Heart left ventricle (tissue), 16 donors: ENCODE measurements at places on chromosomes 11 and 22.

DNA sequence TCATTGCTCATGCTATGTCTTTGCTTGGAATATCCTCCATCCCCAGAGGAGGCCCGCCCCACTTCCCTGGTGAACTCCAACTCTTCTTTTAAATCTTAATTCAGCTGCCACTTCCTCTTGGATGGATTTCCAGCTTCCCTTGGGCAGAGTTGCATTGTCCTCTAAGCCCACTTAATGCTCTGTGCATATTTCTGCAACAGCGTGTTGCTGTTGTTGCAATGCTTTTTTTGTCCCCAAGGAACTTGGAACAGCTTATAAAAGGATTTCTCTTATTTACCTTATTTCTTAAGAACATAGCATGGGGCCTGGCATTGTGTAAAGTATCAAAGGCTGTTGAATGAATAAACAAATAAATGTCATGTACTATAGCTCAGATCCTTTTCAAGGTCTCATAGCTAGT is 507.4 kb downstream of the METTL15 start:
- no peak for DNase-seq

- no peak for DNase-seq
Measured at GRCh38 chr11:58924230-58924629, 15.1 kb upstream of the GLYATL1 start.

DNA sequence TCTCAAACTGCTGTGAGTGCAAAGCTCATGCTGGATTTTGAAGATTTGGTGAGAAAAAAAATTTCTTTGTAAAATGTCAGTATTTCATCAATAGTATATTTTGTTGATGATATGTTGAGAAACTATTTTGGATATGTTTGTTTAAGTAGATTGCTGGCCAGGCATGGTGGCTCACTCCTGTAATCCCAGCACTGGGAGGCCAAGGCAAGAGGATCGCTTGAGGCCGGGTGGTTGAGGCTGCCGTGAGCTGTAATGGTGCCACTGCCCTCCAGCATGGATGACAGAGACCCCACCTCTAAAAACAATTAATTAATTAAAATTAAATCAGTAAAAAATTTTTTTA is 6.9 kb upstream of the IFITM3 start:
- DNase-seq, result no peak

GRCh38 chr11:111718436-111718835 is 47.8 kb downstream of the PPP2R1B start:
- DNase-seq, result no peak

- DNase-seq, result no peak
Measured at GRCh38 chr22:38220163-38220562, 18.4 kb downstream of the MAFF start.

GRCh38 chr11:11821899-11822298 is 19.9 kb upstream of the USP47 start:
- no peak for DNase-seq

DNA sequence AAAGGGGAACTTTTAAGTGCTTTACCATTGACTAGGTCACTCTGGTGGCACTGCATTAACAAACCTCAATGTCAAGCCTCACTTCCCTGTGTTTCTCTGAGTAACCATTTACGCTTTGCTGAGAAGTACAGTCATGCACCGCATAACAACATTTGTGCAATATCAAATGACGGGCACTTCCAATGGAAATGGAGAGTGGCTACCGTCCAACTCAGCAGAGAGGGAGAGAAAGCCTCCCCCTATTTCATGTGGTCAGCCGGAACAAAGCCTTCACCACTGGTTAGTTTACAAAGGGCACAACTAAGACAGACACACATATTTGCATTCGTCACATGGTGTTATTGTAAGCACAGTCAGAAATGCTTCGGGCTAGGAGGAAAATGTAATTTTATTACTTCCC is 117.3 kb downstream of the RASSF10 start:
- DNase-seq, result no peak

DNA sequence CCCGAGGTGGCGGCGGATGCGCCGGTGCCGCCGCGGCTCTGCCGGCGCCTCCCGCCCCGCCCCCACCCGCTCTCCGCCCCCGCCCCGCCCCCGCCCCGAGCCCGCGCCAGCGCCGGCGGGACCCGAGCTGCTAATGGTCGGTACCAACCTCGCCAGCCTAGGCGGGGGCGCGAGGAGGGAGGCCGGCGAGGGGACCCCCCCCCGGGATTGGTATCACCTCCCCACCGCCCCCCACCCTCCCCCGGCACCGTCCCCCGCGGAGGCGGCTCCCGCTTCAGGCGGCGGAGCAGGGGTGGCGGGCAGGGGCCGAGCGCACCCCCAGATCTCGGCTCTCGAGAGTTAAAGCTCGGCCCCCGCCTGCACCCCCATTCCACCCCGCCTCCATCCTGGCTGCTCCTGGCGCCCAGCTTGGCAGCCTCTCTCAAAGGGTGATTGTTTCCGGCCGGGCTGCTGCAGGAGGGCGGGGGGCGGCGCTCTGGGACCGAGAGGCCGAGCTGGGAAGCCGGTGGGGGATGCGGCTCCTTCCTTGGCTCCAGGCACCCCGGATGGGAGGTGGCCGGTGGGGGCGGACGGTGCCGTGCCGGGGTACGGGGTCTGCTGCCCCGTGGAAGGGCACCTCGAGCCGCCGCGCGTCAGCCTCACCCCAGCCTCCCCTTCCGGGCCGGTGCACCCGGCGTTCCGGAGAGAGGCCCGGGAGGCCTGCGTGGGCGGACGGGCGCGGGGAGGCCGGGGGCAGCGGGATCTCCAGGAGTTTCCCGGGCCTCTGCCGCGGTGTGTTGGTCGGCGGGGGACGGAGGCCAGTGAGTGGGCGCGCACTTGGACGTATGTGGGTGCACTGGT is at the start of gene B3GAT1:
TSS of gene B3GAT1 (minus strand) at position 40 of the 840 bp plus-strand sequence. CDS start 24,583 bp downstream, outside the sequence.
- DNase-seq, result no peak

DNA sequence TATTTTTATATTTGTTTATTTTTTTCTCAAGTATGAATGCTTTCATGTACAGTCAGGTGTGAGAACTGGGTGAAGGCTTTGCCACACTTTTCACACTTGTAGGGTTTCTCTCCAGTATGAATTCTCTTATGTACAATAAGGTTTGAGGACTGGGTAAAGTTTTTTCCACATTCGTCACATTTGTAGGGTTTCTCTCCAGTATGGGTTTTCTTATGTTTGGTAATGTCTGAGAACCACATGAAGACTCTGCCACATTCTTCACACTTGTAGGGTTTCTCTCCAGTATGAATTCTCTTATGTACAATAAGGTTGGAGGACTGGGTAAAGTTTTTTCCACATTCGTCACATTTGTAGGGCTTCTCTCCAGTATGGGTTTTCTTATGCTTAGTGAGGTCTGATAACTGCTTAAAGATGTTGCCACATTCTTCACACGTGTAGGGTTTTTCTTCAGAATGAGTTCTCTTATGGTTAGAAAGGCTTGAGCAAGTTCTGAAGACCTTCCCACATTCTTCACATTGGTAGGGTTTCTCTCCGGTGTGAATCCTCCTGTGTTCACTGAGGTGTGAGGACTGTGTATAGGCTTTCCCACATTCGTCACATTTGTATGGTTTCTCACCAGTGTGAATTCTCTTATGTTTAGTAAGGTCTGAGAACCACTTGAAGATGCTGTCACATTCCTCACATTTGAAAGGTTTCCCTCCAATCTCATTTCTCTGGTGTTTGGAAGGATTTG is 19.7 kb downstream of the ZNF195 start:
- no peak for DNase-seq

- DNase-seq, result peak; percentile 66
Measured at GRCh38 chr11:128480066-128480465, 107.3 kb downstream of the ETS1 start.

DNA sequence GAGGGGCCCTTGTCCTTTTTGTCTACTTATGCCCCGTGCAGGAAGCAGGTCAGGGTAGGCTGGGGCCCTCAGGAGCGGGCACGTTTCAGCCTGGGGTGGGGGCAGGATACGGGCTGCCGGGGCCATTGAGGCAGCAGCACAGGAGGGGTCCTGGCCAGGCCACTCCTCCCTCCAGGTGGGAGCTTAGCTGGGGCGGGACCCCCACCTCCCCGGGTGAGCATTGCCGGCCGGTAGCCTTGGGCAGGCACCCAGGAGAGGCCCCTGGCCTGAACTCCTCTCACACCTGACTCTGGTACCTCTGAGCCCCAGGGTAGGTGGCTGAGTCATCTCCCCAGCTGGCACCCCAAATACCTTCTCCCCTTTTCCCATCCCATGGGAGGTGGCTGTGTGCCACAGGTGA is 5.0 kb upstream of the MUC6 start:
- DNase-seq, result no peak

DNA sequence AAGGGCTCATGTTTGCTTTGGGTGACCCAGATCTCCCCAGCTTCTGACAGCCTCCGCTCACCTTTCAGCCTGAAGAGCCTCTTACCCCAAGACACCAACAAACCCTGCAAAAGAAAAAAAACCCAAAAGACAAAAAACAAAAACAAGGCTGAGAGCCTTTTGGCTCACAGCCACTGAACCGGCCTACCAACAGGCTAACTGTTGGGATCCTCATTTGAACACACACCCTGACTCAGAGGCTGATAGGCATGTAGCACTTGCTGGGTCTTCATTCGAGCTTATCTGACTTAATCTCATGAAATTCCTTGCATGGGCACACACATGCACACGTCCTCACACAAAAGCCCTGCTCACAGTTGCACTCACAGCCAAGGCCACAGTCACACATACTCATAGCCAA is 22.9 kb upstream of the TSKU start:
- peak; percentile 3 for DNase-seq
